Osteoblast (primary cell): ENCODE measurements at places on chromosomes 5 and 9. TPM values are rescaled to one million over a fixed set of nuclear protein-coding genes. Genes with fewer than 3 reads are reported as not detected.

The TMEM252 gene
- total RNA-seq = not detected in 2 replicates

The SYK gene
- not detected in 2 replicates for total RNA-seq

The CTXN3 gene
- total RNA-seq = not detected in 2 replicates

The PCDHGB2 gene
- 4.3 and 5.6 TPM in 2 replicates for total RNA-seq

The NREP gene
- 150 and 182 TPM in 2 replicates for total RNA-seq

The PCDHB14 gene
- 2.7 and 2.9 TPM in 2 replicates for total RNA-seq

The HIGD2A gene
- total RNA-seq = 31.5 and 34.7 TPM in 2 replicates

The SEMA6A gene
- total RNA-seq = under 0.01 TPM in 2 replicates

The NPR3 gene
- total RNA-seq = 73.1 and 92.3 TPM in 2 replicates

The EIF4E1B gene
- not detected in 2 replicates for total RNA-seq

The PFN3 gene
- total RNA-seq = not detected in 2 replicates

The RORB gene
- 0.36 and 1.5 TPM in 2 replicates for total RNA-seq

The HAVCR1 gene
- 0.36 TPM in 1 of 2 replicates, not detected in the other for total RNA-seq

The PPP3R2 gene
- total RNA-seq = not detected in 2 replicates

The PCDHAC1 gene
- total RNA-seq = 0.29 and 0.36 TPM in 2 replicates
